T-helper 22 cell (primary cell): ENCODE measurements at places on chromosomes 5 and 9.
A peak's percentile ranks its signal among the peaks of the same experiment; 100 is the strongest.

GRCh38 chr5:145838276-145838675 lies 3.1 kb upstream of the PRELID2 start:
- no peak for DNase-seq

GRCh38 chr9:26812217-26812616 lies 80.4 kb downstream of the CAAP1 start:
- no peak for DNase-seq

- DNase-seq: no peak
Measured at GRCh38 chr9:87708986-87709728, 16.8 kb upstream of the CTSL start.

DNA sequence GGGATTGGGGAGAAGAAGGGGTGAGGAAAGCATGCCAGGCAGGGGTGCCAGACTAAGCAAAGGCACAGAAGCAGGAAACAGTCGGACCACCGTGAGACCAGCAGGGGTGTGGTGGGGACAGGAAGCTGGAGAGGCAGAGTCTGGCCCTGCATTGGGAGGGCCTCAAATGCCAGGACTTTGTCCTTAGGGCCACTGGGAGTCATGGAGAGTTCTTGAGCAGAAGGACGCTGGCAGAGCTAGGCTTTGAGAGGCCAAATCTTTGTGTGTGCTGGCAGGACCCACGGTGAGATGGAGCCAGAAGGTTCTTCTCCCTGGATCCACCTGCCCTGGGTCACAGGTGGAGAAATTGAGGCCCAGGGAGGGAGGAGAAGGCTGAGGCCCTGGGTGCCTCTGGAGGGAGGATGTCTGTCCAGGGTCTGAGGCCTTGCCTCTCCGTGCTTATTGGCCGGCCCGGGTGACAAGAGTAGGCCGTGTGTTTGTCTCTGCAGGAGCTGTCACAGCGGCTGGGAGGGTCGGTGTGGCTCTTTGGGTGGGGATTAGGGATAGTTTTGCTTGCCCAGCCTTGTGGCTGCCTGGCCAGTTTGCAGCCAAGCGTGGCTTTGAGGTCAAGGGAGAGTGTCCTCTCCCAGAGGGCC lies 1.8 kb upstream of the ENG start:
- no peak for DNase-seq

- DNase-seq: peak; percentile 49
Measured at GRCh38 chr9:99823681-99824377, 2.1 kb downstream of the NR4A3 start.
